ENCODE measurements at places on chromosomes 12 and 14. TPM values are rescaled to one million over a fixed set of nuclear protein-coding genes. Genes with fewer than 3 reads are reported as not detected.

C12orf54 gene
- not detected for total RNA-seq

KRT4 gene
- 6.8 TPM for total RNA-seq

DNA sequence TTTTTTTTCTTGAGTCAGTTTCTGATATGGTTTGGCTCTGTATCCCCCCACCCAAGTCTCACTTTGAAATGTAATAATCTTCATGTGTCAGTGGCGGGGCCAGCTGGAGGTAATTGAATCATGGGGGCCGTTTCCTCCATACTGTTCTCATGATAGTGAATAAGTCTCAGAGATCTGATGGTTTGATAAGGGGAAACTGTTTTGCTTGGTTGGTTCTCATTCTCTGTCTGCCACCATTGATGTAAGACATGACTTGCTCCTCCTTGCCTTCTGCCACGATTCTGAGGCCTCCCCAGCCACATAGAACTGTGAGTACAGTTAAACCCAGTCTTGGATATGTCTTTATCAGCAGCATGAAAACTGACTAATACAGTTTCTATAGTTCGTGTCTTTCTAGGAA, 42.9 kb downstream of the WNK1 start:
- H3K4me3 ChIP-seq: no peak overlapping the region
- H3K27ac ChIP-seq: no peak overlapping the region
- DNase-seq: no peak
- H3K36me3 ChIP-seq: no peaks in the 10 kb centered on the region
- H3K4me1 ChIP-seq: peaks cover 25% of the 10 kb centered on the region

GRCh38 chr12:6753772-6754356, 923 bp upstream of the MLF2 start:
- H3K4me3 ChIP-seq: no peak overlapping the region
- H3K4me1 ChIP-seq: peaks cover 14% of the 10 kb centered on the region
- peaks cover 31% of the 10 kb centered on the region for H3K36me3 ChIP-seq
- no peak for DNase-seq
- H3K27ac ChIP-seq: peak overlapping the region; percentile 93
- no peaks in the 10 kb centered on the region for H3K27me3 ChIP-seq

- H3K27ac ChIP-seq: peak overlapping the region; percentile 7
- H3K27me3 ChIP-seq: no peaks in the 10 kb centered on the region
- peaks cover 57% of the 10 kb centered on the region for H3K4me1 ChIP-seq
- H3K4me3 ChIP-seq: no peak overlapping the region
- H3K36me3 ChIP-seq: no peaks in the 10 kb centered on the region
These were observed 242.5 kb downstream of the ZFP36L1 start for GRCh38 chr14:68550338-68550715.

DNA sequence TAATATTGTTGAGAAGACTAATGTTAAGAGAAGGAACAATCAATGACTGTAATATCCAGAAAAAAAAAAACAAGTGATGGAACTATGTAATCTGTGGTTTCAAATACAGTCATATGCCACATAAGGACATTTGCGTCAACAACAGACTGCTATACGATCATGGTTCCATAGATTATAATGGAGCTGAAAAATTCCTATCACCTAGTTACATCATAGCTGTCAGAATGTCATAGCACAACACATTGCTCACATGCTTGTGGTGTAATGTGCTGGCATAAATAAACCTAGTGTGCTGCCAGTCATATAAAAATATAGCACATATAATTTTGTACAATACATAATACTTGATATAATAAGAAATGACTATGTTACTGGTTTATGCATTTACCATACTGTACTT, 653.5 kb downstream of the TRHDE start:
- no peak for DNase-seq
- H3K27ac ChIP-seq: no peak overlapping the region
- H3K36me3 ChIP-seq: no peaks in the 10 kb centered on the region
- no peaks in the 10 kb centered on the region for H3K27me3 ChIP-seq

P2RX2 gene
- total RNA-seq: 0.55 TPM

PRR4 gene
- 1.7 TPM for total RNA-seq
